Trophoblast cell (in vitro differentiated cells and primary cell): ENCODE measurements at places on chromosomes 3 and 15.
A peak's percentile ranks its signal among the peaks of the same experiment; 100 is the strongest.

- peak; percentile 38 for DNase-seq
Measured at GRCh38 chr3:16033889-16034687, 140.4 kb upstream of the GALNT15 start.

GRCh38 chr3:111684640-111685039 lies 89.5 kb upstream of the ZBED2 start:
- DNase-seq: no peak

DNA sequence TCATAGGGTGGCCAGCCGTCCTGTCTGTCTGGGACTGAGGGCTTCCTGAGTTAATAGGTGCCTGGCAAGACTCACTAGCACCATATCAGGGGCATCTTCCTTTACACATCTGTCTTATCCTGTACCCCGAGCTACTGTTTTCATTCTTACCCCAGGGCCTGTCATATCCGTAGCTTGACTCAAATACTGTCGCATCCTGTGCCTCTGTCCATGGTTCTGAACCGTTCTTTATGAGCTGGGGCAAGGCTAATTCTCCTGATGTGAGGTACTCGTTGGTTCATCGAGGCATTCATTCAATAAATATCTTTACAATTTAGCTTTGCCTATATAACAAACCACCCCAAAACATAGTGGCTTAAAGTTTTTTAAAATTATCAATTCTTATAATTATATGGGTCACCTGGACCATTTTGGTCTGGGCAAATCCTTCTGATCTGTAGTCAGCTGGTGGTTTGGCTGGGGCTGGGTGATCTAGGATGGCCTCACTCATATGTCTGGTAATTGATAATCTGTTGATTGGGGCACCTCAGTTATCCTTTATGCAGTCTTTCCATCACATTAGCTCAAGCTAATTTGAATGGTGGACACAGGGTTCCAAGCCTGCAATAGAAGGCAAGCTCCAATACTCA lies 121.2 kb downstream of the TLE3 start:
- DNase-seq: peak; percentile 79

GRCh38 chr3:195302431-195302830 lies 31.5 kb upstream of the XXYLT1 start:
- no peak for DNase-seq

DNA sequence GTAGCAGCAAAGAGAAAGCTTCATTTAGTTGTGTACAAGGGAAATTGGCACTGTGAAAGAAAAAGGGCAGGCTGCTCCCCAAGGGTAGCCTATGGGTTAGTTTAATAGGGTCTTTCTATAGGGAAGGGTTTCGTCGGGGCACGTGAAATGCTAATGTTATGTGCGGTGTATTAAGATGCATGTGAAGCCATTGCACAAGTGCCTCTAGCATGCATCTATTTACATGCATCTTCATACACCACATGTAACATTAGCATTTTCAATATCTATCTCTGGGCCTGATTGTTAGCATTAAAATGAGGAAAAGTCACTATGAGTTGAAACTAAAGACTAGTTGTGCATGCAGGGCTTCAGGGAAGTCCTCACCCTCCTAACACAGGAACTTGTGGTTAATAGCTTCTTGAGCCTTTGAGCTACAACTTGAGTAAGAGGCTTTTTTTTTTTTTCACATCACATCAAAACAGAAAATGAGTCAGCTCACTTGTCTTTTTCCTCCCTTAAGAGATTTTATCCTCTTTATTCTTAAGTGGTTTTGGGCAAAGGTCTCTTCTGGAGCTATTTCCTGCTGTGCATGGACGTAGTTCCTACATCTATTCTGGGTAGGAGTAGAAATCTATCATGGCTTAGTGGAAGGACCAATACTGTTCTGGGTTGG lies 613.4 kb downstream of the ZPLD1 start:
- DNase-seq: no peak

- no peak for DNase-seq
Measured at GRCh38 chr3:134511500-134511899, 25.6 kb downstream of the CEP63 start.

DNA sequence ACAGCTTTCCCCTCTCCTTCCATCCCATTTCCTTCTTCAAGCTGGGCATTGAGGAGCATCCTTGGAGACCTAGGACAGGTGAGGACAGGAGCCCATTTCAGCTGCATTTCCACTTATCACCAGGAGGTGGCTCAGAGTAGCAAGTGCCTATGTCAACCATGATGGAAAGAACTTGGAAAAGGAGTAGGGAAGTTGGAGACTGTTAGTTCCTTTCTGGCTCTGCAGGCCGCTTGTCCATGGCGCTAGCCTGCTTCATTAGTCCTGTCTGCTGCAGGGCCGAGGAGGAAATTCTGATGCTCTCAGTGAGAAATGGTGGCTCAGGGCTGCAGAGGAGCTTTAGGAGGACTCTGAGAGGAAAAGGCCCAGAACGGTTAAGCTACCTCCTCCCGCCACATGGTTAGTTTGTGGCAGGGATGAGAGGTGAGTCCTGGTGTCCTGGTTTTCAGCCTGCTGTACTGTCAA lies 7.0 kb upstream of the CD276 start:
- peak; percentile 60 for DNase-seq
